ENCODE measurements at places on chromosomes 16 and 17.

DNA sequence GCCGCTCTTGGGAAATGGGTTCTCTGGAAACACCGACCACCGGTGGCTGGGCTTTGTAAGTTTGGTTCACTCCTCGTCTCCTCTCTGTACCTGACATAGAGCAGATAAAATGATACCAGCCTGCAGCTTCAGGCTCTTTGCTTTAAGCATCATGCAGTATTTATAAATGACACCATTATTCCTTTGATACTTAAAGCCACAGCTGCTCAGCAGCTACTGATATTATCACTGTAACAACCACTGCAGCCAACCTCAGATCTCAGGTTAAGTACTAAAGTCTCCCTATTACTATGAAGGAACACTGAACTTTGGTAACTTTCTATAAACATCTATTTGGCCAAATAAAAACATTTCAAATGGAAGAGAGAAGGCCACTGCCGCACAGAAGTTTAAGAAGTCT, 34.6 kb downstream of the PDIA2 start:
- no peak for DNase-seq

DNA sequence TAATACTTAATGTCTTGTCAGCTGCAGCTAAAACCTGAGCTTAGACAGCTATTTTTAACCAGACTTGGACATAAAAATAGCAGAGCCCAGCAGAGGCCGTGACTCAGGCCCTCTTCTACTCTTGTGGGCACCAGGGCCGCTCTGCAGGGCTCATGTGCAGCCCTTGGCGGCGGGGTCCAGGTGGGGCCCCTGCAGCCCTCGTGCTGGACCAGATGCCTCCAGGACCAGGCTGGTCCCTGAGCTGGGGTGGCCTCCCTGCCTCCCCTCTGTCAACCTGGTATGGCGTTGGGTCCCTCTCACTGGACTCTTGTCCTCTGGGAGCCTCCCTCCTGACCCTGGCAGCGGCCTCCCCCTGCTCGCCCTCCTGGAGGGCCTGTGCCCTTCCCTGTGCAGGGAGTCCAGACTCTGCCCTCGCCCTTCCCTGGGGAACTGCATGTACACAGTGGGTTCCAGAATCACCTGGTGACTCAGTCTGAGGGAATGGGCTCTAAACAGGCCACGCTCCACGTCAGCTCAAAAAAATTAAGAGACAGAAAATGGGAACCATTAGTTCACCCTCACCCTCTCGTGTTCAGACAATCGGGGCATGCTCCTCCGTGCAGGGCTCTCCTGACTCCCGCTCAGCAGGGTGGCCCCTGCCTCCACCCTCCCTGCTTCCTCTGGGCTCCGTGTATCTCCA, 9.7 kb downstream of the CDK5R1 start:
- no peak for DNase-seq

DNA sequence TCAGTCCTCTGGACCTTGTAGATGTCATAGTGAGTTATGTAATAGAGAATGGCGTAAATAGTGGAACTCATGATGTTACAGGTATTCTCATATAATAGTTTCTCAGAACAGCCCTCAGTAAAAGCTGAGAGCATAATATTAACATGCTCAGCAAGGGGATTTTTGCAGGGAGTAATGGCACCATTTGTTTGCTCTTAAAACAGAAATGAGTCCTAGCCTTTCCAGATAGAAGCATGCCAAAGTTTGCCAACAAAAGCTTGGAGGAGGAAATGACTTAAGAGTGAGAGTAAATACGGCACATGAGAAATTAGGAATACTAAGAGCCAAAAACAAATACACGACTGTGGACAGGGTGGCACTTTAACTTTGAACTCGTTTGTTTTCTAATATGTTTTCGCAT, 198.4 kb downstream of the ANKFN1 start:
- no peak for DNase-seq

GRCh38 chr17:5804251-5804650, 219.9 kb upstream of the NLRP1 start:
- no peak for DNase-seq

GRCh38 chr16:73499276-73499675, 451.3 kb upstream of the ZFHX3 start:
- no peak for DNase-seq

DNA sequence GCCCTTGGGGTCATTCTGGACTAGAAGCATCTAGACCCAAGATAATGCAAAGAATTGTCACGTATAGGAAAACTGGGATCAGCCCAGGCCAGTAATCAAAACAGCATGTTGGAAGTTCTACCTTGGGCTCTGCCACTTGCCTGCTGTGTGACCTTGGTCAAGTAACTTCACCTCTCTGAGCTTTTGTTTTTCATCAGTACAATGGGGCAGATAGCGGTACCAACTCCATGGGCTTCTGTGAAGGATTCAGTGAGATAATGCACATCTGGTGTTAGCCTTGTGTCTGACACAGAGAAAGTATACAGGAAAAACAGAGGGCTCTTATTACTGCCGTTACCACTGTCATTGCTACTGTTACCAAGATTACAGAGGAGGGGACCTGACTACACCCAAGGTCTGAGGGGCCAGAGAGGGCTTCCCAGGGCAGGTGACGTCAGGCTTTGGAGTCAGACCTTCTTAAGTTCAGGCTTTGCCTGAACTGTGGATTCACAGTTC, 24.6 kb downstream of the CMIP start:
- DNase-seq = no peak

DNA sequence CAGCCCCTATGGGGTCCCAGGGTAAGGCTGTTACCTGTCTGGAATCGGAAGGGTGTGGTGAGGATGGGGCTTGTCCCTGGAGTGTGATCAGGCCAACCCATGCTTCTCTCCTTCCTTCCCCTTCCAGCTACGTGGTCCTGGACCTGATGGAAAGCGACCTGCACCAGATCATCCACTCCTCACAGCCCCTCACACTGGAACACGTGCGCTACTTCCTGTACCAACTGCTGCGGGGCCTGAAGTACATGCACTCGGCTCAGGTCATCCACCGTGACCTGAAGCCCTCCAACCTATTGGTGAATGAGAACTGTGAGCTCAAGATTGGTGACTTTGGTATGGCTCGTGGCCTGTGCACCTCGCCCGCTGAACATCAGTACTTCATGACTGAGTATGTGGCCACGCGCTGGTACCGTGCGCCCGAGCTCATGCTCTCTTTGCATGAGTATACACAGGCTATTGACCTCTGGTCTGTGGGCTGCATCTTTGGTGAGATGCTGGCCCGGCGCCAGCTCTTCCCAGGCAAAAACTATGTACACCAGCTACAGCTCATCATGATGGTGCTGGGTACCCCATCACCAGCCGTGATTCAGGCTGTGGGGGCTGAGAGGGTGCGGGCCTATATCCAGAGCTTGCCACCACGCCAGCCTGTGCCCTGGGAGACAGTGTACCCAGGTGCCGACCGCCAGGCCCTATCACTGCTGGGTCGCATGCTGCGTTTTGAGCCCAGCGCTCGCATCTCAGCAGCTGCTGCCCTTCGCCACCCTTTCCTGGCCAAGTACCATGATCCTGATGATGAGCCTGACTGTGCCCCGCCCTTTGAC, 2.4 kb downstream of the MAPK7 start:
- DNase-seq = no peak

GRCh38 chr17:57668332-57668731, 76.8 kb downstream of the CCDC182 start:
- no peak for DNase-seq

- no peak for DNase-seq
Observed at GRCh38 chr17:38466346-38467315, 38.4 kb downstream of the ARHGAP23 start.

- no peak for DNase-seq
Observed at GRCh38 chr17:16106161-16106891, 106.7 kb downstream of the TTC19 start.

GRCh38 chr16:58029410-58029809, 3.9 kb downstream of the MMP15 start:
- DNase-seq = no peak

GRCh38 chr16:85457366-85457765, 155.8 kb upstream of the GSE1 start:
- no peak for DNase-seq

GRCh38 chr16:27424772-27425498, 23.0 kb downstream of the IL21R start:
- DNase-seq = no peak

DNA sequence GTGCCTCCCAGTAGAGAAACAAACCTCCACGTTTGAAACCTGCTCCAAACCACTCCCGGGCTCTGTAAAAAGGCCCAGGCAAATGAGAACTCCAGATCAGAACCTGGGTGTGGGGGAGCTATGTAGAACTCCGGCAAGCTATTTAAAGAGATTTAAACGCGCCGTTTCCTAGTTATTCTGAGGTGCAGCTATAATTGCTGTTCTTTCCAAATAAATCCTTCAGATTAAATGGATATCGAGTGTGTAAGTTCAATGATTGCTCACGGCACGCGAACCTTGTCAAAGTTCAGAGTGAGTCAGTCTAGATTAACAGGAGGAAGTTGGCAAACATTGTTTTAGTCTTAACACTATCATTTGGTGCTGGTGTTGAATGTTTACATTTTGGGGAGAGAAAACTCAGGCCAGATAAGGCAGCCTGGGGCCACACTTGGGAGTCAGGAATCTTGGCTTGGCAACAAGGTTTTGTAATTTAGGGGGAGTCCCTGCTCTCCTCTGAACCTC, 92.9 kb upstream of the SALL1 start:
- no peak for DNase-seq

DNA sequence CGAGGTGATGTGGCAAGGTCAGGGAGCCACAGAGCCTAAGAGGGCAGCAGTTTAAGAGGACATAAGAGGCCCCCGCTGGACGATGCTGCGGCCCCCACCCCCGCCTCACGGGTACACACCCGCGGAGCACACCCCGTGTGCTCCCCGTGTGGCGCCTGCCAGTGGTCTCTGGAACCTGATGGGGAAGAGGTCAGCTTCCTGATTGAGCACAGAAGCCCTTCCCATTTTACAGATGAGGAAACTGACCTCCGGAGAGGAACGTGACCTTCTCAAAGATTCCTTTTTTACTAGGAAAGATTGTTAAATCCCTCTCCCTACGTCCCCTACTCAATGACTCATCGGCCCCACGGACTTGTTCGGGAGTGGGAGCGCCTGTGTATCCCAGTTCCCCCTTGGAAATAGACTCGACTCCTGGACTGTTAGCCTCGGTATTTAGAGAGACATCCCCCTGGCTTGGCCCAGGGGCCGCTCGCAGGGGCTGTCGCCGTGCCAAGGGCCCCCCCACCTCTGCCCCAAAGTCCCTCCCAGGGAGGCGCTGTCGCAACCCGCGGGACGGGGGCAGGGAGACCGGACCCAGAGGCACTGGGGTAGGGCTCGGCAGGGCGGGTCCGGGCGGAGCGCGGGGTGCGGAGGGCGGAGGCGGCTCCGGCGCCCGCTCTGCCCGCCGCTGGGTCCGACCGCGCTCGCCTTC, at the start of gene ABCC3:
Gene ABCC3, plus strand, starts transcription at position 658 of the 691 bp plus-strand sequence. CDS start 56 bp downstream, outside the sequence.
- DNase-seq = no peak

DNA sequence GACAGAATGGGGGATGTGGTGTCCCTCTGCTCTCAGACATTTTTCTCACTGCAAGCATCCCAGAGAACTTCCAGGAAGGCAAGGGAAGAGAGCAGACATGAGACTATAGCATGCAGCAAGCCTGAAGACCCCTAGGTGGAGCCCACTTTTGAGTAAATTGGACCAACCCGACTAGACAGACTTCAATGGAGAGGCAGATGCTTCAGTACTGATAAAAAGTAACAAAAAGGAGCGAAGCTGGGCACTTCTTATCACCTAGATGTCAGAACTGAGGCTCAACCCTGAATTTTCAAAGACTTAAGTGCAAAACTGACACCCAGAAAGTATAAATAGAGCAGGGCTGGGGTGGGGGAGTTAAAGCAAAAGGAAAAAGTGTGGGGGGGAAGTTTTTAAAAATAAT, 130.8 kb downstream of the PMP22 start:
- DNase-seq = no peak

GRCh38 chr16:4767872-4768548, 1.0 kb upstream of the ZNF500 start:
- DNase-seq = no peak

DNA sequence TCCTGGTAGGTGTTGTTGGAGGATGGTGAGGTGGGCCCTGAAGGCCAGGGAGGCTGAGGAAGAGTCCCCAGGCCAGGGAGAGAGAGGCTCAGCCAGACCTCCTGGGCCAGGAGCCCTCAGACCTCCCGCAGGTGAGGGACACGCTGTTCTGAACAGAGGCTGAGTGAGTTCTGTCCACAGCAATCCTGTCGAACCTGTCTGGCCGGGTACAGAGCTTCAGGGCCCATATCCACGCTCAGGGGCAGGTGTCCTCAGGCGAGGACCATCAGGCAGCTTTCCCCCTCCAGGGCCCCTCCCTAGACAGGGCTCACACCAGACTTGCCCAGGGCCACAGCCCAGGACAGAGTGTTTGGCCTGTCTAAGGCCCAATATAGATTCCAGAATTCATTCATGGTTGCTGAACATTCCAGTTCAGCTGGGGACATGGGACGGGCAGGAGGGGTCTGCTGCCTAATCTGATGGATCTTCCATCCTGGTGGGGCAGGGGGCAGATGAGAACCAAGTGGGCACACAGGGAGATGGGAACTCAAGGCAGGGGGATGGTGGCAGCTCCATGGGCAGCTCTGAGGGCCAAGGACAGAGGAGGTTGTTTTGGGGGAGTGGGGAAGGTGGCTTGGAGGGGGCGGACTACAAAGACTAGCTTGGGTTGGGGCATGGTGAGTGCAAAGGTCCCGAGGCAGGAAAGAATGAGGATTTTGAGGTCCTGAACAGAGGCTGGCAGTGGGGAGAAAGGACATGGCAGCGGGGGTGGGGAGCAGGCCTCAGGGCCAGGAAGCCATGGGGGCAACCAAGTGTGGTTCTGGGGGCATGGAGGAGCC, 23.4 kb upstream of the MPRIP start:
- DNase-seq = no peak

GRCh38 chr16:49671333-49671732, 184.6 kb downstream of the ZNF423 start:
- no peak for DNase-seq

DNA sequence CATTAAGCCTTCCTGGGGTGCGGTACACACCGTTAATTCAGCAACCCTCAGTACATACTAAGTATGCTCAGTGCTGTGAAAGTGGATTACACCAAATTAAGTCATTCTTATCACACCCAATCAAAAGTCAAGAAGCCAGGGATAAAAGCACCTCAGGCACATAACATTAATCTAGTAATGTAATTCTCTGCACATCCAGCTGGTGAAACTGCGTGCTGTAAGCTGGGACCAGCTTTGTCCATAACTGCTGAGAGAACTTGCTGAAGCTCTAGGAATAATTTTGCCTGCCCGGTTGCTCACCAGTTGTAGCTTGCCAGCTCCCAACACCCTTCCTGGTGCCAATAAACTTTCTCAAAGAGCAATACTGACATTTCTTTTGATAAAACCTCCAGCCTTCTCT, 44.9 kb downstream of the SLC47A1 start:
- DNase-seq = no peak

DNA sequence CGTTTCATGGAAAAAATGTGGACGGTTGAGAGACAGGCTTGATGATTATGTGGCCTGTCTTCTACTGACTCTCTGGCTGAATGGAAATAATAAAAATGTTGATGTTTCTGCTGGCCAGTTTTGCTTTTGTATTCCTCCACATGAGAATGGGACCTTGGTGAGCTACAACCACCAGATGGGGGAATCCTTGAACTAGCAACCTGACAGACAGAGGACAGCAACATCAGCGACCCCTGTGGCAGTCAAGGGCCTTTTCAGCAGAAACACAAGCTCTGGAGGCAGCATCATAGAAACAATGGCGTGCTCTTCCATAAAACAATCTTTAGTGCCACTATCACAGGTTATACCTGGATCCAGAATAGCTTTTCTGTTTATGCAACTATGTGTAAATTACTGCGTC, 84.0 kb upstream of the ATP2A3 start:
- no peak for DNase-seq

- DNase-seq = no peak
Observed at GRCh38 chr17:6508519-6509030, 47.8 kb downstream of the PITPNM3 start.

- no peak for DNase-seq
Observed at GRCh38 chr17:50173335-50173941, 7.6 kb downstream of the SGCA start.
